ENCODE measurements at places on chromosomes 7 and 10.

DNA sequence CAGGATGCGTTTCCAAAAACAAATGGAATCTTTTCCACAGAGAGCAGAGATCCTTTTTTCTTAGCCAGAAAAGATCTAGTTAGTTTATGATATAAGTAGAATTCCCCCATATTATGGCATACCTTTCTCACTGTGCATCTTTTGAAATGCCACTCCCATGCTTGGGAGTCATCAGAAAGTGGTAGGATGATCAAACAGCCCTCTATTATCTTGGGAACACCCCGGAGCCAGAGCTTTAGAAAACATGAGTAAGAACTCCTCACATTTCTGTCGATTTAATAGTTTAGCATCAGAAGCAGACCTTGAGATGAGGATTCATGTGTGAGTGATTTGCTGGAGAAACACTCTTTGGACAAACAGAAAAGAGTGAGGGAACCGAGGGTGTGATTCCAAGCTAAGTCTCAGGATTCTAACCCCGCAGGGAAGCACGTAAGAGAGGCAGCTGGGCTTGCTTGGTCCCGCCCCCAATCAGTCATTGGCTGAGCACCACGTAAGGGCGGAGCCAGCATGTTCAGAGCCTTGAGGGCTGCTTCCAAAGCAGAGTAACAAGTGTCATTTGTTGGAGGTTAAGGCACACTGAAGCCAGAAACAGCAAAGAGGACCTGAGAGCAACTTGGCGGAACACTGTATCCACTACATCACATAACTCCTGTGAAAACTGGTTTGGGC, 43.7 kb upstream of the NXPH1 start:
- DNase-seq = peak; percentile 86

- DNase-seq = no peak
Measured at GRCh38 chr10:35533565-35533964, 71.6 kb upstream of the GJD4 start.

- DNase-seq = no peak
Measured at GRCh38 chr7:118794419-118794818, 569.9 kb downstream of the ANKRD7 start.

- DNase-seq = no peak
Measured at GRCh38 chr10:77351386-77351785, 286.2 kb downstream of the KCNMA1 start.

DNA sequence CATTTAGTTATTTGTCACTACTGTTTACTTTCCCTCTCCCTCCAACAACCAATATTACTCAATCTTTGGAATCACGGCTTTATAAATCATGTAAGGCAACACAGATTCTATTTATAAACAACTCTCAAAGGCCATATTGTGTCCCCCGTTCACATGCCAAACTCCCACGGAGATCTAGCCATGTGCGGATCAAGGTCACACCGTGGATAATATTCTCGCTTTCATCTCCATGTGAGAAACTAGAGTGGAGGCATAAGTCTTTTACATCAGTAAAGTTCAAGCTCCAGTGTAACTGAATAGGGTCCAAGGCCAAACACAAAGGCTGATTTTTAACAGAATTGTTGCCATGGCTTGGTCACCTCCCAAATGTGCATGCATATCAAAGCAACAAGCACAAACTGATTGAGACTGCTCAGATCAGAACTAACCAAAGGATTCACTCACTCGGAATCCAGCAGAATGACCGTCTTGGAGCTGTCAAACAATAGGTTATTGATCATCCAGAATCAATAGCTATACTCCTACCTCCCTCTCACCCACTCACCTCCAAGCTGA, 569.5 kb upstream of the LRRN3 start:
- DNase-seq = no peak

DNA sequence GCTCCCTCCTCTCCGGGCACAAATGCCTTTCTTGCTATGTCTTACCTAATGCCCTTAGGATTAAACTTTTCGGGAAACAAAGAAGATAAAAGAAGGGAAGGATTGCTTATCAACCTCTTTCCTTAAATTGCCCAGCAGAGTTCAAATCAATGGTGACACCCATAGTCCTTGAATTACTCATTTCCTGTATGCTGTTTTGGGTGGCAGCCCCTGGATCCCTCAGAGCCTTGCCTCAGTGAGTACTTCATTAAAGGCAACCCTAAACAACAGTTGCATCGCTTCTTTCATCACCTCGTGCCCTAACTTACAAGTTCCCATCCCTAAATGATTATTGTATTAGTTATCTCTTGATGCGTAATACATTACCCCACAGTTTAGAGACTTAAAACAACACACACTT, 31.6 kb upstream of the WAPL start:
- DNase-seq = no peak

DNA sequence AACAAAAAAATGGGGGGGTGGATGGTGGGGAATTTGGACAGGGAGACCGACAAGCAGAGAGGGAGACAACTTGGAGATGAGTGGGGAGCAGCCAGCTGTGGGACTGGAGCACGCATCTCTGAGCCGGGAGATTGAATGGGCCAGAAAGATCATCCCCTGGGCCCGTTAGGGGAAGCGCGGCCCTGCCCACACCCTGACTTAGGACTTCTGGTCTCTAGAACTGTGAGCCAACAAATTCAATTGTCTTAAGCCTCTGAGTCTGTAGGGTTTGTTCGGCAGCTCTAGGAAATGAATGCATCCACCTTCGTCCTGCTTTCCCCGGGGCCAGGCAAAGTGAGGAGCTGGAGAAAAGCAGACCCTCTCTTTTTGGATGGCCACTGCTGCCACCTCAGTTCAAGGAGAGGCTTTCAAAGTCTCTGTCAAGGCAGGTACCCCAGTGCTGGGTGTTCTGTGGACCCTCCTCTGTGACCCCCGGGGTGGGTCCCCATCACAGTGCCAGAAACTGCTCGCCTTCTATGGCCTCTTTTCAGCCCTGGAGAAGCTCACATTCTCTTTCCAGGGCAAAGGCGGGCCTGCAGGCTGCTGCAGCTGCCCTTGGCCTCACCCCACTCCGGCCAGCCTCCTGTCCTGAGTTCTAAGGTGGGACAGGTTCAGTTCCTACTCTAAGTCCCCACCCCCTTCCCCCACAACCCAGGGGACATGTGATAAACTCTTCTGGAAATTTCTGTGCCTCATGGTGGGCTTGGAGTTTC, 423.2 kb downstream of the RPS24 start:
- DNase-seq = no peak

DNA sequence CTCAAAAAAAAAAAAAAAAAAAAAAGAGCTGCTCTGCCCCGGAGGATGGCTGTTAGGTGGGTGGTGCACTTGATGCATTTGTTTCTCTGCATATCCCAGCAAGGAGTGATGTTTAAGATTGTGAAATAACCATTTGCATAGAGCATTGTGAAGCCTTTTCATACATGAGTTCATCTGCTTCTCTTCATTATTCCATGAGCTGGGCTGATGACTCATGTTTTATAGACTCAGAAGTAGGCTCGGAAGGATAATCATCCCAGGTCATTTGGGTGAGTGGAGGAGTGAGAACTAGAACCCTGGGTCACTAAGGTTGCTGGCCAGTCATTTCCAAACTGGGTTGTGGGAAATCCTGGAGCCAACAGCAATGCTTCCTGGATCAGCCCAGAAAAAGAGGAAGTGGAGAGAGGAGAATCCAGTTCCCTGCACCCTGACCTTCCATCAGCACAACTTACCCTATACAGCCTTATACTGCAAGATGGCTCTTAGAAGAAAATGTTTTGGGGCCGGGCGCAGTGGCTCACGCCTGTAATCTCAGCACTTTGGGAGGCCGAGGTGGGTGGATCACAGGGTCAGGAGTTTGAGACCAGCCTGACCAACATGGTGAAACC, 45.3 kb downstream of the TACC2 start:
- DNase-seq = no peak

- DNase-seq = no peak
Measured at GRCh38 chr7:48053736-48054135, 18.4 kb downstream of the C7orf57 start.

GRCh38 chr7:426510-426909, 93.1 kb downstream of the PDGFA start:
- DNase-seq = no peak

GRCh38 chr10:287026-287709, 151.9 kb downstream of the ZMYND11 start:
- DNase-seq = no peak

- no peak for DNase-seq
Measured at GRCh38 chr10:86936661-86937501, 20.5 kb downstream of the MMRN2 start.

- no peak for DNase-seq
Measured at GRCh38 chr7:103989200-103989784, at the start of gene RELN. RELN (minus strand) TSS chr7:103989658; CDS start chr7:103989356, 302 bp downstream.

DNA sequence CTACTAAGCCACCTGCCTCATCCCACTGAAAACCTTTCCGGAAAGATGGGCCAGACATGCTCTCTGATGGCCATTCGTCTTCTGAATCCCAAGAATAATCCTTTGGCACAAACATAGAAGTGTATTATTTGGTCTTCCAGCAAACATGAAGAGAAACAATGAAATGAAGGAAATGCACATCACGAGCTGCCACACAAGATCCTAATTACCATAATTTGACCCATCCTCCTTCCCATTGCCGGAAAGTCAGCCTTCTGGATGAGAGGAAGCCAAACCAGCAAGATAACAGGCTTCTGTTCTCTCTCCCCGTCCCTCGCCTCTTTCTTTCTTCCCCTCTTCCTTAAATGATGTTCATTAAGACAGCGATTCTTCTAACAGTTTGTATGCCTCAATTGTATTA, 218.9 kb upstream of the KMT2E start:
- DNase-seq = no peak
